ENCODE measurements at places on chromosomes 16 and 17. TPM values are rescaled to one million over a fixed set of nuclear protein-coding genes. Genes with fewer than 3 reads are reported as not detected.

Gene DNAH17
- total RNA-seq, result 0.81 TPM

Gene SDR42E1
- total RNA-seq, result 0.22 TPM

Gene MYH1
- total RNA-seq, result 0.16 TPM

Gene CA7
- total RNA-seq, result not detected

Gene FBF1
- 5.2 TPM for total RNA-seq

Gene GNGT2
- total RNA-seq, result 1.2 TPM

Gene RMI2
- total RNA-seq, result 0.43 TPM

Gene FGF11
- total RNA-seq, result 3.9 TPM

Gene HSPB9
- total RNA-seq, result not detected

Gene KRTAP4-6
- total RNA-seq, result not detected

DNA sequence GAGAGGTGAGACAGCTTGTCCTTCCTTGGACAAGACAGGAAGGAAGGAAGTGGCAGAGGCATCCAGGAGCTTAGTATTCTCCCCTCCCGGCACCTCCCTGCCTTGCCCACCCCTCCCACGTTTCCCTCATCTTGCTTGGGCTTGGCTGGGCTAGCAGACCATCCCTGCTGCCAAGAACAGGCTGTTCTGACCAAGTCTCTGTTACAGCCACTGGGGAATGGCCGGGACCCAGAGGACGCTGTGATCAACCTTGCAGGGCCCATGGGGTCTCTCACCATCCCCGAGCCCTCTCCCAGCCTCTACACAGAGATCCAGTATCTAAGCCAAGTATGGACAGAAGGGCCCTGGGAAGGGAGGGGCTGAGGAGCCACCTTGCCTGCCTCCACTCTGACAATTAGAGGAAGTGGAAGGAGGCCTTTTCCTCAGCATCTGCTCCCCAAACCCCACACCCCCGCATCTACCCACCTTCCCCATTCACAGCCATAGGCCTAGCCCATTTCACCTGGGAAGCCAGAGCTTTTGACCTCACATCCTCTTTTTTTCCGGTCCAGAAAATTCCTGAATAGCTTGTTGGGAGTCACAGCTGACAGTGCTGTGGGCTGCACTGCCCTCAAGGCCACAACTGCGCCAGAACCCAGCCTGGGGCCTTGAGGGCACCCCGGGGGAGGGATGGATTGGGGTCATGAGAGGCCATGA lies 14.1 kb downstream of the CD300LG start:
- DNase-seq, result no peak

DNA sequence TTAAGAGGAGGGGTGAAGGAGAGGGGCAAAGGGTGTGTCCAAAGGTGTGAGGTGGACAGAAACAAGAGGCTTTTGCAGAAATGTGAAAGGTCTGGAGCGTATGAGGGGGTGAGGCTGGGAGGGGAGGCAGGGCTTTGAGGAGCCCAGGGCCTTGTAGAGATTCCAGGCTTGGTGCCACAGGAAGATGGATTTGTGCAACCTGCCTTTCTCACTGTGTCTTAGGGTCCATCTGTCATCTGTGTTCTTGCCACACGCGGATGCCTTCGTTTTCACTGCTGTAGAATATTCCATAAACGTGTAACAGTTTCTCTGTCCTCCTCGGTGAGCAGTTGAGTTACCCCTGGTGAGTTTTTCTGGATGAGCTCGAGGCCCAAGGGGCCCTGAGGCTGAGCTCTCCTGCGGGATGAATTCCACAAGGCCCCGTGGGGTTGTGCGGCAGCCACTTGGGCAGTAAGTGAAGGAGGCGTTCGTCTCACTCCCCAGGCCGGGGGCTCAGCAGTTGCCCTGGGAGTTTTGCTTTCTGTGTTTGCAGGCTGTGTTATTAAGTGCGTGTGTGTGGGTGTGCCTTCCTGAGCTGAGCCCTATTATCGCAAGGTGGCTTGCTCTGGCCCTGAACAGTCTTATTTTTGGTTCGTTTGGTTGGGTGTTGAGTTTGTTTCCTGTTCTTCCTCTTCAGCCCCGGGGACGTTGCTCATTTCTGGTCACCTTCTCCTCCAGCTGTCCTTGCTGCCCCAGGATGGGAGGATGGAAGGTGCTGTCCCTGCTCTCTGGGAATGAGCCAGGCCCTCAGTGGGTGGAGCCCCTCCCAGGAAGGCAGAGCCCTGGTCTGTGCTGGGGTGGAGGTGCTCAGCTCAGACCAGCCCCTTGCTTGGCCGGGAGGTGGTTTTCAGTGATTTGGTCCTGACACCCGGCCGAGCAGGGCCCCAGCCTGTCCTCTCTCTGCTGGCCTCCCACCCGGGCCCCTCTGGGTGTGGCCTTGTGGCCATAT lies 28.4 kb downstream of the BAIAP2 start:
- no peak for DNase-seq

- DNase-seq, result no peak
These were observed 113.3 kb downstream of the FTO start for GRCh38 chr16:53817117-53817755.

DNA sequence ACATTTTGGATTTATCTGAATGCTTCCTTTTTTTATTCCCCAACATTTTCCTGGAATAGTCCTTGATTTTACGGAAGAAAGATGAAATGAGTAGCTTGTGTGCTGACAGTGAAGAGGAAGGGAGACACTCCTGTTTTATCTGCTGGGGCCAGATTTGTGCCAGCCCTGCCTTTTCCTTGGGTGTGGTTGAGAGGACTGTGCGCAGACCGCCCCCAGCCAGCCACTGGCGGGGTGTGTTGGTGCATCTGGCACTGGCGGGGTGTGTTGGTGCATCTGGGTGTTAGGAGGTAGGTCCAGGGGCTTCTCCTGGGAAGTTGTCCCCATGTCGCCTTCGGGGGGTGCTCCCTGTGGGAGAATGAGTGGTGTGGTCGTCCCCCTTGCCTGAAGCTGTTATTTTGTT lies 39.5 kb downstream of the RAP1GAP2 start:
- DNase-seq, result no peak

- no peak for DNase-seq
These were observed 25.6 kb upstream of the CPPED1 start for GRCh38 chr16:12829096-12829888.

GRCh38 chr17:61415374-61416210 lies 15.9 kb downstream of the TBX2 start:
- DNase-seq, result no peak

DNA sequence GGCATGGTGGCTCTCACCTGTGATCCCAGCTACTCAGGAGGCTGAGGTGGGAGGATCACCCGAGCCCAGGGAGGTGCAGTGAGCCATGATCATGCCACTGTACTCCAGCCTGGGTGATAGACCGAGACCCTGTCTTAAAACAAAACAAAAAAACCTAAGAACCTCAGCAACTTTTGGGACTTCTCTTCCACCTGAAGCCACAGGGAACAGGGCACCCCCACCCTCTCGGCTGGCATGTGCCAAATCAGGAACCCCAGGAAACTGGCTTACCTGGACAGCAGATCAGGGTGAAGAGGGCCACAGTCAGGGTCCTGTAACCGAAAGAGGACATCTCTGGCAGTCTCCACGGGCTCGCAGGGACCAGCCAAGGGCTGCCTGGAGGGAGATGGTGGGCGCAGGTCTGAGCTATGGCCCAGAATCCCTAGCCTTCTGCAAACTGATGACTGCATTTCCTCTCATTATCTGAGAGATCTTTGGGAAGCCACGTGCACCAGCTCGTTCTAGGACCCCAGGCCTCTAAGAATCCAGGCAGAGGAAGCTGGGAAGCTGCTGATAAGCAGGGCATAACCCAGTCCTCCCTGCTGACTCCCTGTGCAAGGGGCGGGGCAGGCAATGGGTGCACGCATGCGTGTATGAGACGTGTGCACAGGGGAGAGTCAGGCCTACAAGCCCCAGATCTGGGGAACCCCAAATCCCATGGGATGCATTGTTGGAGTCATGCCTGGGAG lies 8.4 kb downstream of the PRR29 start:
- no peak for DNase-seq

- DNase-seq, result no peak
These were observed 2.0 kb downstream of the CORO7 start for GRCh38 chr16:4414187-4414917.

- DNase-seq, result no peak
These were observed 533.7 kb downstream of the HAPSTR1 start for GRCh38 chr16:9625122-9625521.

- DNase-seq, result no peak
These were observed 1.4 kb downstream of the TRAF4 start for GRCh38 chr17:28744972-28745785.

- no peak for DNase-seq
These were observed 2.0 kb upstream of the NHLRC4 start for GRCh38 chr16:564690-565418.

DNA sequence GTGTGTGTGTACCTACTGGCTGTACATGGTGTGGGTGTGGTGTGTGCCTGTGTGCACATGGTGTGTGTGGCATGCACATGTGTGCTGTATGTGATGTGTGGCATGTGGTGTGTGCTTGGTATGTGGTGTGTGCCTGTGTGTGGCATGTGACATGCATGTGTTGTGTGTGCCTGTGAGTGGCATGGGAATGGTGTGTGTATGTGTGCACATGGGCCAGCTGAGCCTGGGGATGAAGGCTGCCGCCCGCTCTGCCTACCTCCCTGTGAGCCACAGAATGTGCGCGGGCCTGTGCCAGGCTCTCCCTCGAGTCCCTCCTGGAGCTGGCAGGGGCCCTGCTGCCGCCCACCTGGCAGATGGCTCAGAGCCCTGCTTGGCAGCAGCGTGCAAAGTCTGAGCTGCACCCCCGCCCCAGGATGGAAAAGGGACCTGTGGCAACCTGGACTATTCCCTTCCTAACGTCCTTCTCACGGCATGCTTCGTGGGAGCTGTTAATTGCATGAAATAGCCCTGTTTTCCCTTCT lies 9.3 kb downstream of the PRSS27 start:
- DNase-seq, result no peak

DNA sequence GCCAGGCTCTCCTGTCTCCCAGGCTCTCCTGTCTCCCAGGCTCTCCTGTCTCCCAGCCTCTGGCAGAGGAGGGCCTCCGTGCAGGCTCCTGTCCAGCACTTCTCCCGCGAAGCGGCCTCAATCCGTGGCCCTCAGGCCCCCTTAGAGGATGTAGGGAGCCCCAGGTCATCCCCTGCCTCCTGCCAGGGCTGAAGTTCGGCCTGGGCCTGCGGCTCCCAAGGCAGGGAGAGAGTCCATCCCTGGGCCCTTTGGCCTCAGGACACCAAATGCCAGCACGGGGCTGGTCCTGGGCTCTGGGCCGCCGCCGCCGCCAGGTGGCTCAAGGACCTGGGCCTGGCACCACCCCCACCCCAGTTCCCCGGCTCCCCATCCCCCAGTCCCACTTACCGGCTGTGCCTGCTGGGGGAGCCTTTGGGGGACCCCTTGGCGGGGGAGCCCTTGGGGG lies 370 bp downstream of the EVPL start:
- no peak for DNase-seq

GRCh38 chr16:27515874-27516353 lies 33.8 kb downstream of the GTF3C1 start:
- no peak for DNase-seq

- DNase-seq, result no peak
These were observed 676.2 kb downstream of the CDH11 start for GRCh38 chr16:64445649-64446048.

DNA sequence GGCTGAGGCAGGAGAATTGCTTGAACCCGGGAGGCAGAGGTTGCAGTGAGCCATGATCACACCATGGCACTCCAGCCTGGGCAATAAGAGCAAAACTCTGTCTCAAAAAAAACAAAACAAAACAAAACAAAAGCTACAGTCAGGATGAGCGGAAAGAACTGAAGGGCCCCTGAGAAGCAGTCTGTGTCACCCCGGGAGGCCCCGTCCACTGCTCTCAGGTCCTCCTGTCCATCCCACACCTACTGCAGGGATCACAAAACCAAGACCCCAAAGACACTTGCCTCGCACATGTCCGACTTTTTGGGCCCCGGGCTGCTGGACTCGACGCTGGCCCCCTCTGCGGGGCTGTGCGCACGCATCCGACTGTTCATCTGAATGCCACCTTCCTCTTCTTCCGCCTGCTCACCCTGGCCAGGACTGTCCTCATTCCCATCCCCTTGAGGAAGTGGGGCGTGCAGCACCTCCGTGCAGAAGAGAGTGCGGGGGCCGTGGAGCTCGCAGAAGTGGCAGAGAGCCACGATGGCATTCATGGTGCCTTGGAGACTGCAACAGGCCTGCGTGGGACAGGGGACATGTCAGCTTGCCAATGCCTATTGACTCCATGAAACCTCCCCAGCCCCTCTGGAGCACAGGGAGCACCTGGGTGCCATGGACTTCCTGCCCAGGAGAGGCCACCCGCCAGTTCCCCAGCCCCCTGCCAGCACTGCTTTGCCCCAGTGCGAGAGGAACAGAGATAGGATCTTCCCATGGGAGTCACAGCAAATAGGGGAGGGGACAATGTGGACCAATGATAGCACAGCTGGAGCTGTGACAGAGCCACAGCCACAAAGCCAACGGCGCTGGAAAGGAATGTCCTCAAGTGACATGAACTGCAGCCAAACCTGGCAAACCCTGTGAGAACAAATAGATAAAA lies 9.1 kb downstream of the FLCN start:
- no peak for DNase-seq

GRCh38 chr16:1650131-1650530 lies 27.9 kb upstream of the JPT2 start:
- no peak for DNase-seq

GRCh38 chr16:81570151-81570846 lies 125.7 kb downstream of the CMIP start:
- no peak for DNase-seq

GRCh38 chr17:73189417-73190099 lies 3.3 kb upstream of the COG1 start:
- no peak for DNase-seq

DNA sequence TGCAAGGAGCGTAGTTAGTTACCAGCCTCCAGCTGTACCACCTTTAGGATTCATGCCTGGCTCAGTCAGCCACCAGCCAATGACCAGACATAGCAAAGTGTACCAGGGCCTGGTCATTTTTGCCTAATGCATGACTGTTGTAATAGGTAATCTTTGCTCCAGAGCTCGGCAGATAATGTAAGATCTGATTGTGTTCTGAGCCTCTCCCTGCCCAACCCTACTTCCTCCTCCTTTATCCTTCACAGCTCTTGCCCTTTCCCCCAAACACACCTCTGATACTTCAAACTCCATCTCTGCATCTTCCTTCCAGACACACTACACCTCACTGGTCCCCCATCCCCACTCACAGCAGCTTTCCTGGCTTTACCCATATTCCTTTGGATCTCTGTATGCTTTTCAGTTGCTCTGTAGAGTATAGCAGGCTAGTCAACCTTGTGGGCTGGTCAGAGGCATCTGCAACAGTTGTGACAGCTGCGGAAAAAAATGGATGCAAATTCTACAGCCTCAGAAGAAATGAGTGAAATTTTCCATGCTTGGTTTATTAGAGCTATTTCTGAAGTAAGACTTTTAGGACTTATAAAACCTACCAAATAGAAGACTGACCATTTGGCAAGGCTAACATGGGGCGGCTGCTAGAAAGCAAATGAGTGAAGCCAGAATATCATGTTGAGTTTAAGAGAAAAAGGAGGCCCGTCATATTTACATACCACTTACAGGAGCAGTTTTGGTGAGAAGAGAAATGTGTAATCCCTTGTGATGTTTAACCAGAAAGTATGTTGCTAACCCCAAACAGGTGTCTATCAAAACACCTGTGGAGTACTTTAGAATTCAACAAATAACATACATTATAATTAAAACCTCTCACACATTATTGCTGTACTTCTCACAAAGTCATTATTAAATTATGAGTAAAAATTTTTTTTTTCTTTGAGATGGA lies 19.9 kb upstream of the C16orf87 start:
- no peak for DNase-seq

- DNase-seq, result no peak
These were observed 9.1 kb upstream of the DUXB start for GRCh38 chr16:75710344-75710743.

All from cardiac septum (tissue), 1 donor.